ENCODE measurements at places on chromosomes 2 and 18.

DNA sequence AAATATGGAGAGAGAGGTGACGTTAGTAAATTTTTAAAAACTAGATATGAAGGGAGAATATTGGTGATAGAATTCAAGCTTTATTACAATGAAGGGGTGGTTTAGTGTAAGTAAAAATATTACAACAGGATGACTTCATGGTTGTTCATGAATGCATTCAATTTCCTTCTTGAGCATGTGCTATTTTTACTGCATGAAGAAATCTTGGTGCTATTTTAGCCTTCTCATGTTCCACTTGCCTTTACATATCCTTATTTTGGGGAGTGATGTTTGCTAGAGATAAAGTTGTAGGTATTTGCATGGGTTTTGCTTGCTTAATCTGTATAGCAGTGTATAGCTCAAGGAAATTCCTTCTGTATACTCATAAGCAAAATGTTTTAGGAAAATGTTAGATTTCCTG lies 195.0 kb upstream of the MMADHC start:
- DNase-seq, result no peak

- no peak for DNase-seq
These were observed 89.9 kb upstream of the CD226 start for GRCh38 chr18:70037431-70038061.

DNA sequence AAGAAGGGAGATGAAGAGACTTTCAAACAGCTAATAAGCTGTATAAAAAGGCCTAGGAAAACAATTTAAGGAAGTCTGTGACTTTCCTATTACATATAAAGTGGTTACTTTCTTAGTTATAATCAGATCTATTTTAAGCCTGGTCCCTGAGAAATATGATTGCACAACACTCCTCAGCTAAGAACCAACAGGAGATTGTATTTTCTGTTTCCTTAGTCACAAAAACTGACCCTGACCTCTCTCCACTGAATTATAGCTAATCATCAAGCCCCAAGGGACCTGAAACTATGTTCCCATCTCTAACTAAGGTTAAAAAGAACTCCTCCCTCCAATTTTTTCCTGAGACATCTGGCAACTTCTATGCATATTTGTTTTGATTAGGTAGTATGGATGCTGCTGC lies 106.9 kb downstream of the ROCK1 start:
- DNase-seq, result peak; percentile 81

GRCh38 chr2:222982909-222983265 lies 69.1 kb upstream of the KCNE4 start:
- DNase-seq, result no peak

DNA sequence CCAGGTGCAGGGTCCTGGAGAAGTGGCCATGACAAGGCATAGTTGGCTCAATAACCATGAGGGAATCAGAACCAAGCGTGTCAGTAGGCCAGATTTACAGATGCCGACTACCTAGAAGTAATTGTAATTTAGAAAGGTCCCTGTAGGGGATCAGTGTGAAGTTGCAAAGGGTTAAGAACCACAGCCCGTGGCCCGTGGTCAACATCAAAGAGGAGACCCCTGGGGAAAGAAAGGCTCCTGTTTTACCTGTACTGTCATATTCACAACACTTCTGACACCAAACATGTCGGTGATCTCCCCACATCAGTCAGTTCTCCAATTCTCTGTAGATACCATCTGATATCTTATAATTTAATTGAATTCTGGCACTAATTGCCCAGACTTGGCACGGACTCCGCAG lies 31.0 kb downstream of the SP100 start:
- no peak for DNase-seq

GRCh38 chr2:54531558-54531957 lies 75.4 kb downstream of the SPTBN1 start:
- DNase-seq, result peak; percentile 67

GRCh38 chr18:60246606-60247005 lies 126.0 kb downstream of the MC4R start:
- DNase-seq, result no peak

- no peak for DNase-seq
These were observed 137.8 kb downstream of the PIK3C3 start for GRCh38 chr18:42092848-42093247.

DNA sequence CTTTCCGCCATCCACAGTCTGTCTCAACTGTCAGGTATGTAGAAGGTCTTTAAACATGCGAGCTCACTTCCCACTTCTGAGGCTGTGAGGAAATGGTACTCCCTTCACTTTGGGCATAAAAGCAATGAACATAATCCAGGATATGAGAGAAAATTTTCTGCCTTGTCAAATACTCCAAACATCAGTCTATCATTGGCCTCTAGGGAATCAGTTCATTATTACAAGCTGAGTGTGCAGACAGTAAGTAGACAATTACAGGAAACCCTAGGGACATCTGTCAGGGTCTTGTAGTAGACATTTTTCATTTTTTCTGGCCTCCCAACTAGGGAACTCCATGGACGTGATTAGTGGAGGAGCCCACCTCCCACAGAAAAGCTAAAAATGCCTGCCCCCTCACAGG lies 13.6 kb upstream of the APCDD1 start:
- DNase-seq, result no peak

DNA sequence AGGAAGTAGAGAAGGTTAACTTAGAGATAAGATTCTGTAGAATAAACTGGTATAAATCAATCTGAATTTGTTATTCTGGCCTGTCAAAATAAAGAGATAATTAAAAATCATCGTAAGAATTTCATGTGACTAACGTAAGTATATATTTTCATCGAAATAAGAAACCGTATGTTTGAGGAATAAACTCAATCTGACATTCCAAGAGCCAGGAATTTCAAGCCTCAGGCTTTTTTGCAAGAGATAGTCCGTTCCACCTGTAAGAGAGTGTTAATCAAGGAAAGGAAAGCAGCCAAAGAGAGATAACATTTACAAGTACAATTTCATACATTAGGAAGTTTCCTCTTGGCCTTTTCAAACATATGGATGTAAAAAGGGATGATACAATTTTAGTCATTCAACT lies 701.5 kb downstream of the CBLN2 start:
- no peak for DNase-seq

DNA sequence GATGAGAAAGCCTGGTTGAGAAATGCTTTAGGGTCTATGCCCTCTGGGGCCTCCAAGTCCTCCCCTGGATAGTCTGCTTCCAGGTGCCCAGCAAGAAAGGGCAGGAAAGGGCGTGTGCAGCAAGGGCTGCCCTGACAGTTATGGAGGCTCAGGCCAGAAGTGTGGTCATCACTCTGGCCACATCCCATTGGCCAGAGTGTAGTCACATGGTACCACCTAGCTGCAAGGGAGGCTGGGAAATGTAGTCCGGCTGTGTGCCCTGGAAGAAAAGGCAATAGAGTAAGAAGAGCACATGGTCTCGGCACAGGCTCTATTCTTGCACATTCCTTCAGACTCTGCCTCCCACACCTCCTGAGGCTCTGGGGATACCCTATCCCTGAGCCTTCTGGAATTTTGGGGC lies 35.7 kb downstream of the ODC1 start:
- peak; percentile 55 for DNase-seq

- no peak for DNase-seq
These were observed 136.1 kb upstream of the FANCL start for GRCh38 chr2:58377181-58377580.
